ENCODE measurements at places on chromosomes 7 and 10.

DNA sequence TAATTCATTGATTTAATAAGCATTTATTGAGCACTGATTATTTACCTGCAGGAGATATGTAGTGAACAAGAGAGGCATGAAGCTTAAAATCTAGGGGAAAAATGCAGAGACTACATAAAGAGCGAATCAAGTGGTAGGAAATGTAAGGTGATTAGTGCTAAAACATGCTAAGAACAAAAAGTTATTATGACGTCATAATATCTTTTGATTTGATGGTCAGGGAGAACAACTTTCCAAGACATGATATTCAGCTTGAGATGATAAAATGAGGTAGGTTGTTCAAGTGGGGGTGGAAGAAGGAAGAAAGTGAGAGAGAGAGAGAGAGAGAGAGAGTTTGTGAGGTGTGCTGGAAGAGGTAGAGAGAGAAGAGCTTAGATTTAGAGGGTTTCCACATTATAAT is 317.7 kb downstream of the NRG3 start:
- no peak for DNase-seq

GRCh38 chr7:129073738-129074137 is 18.8 kb upstream of the TNPO3 start:
- no peak for DNase-seq

DNA sequence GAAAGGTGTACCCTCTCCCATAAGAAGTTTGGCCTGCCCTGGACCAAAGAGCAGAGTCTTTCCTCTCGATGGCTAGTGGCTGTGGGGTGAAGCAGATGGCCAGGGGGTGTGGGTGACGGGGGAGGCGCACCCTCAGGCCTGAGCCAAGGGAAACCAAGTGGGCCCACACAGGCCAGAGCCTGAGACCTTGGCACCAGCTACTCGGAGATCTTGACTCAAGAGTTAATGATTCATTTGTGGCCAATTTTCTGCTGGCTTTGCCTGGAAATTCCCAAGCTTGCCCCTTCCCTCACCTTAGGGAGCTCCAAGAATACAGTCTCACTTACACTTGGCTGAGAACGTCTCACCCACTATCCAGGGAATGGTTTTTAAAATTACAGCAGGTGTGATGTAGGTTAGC is 42.7 kb downstream of the ZMIZ1 start:
- no peak for DNase-seq

- DNase-seq = no peak
Observed at GRCh38 chr7:115476671-115477181, 553.8 kb downstream of the TFEC start.
